Effector CD4-positive, alpha-beta T cell (primary cell): ENCODE measurements at places on chromosomes 3 and 15.

DNA sequence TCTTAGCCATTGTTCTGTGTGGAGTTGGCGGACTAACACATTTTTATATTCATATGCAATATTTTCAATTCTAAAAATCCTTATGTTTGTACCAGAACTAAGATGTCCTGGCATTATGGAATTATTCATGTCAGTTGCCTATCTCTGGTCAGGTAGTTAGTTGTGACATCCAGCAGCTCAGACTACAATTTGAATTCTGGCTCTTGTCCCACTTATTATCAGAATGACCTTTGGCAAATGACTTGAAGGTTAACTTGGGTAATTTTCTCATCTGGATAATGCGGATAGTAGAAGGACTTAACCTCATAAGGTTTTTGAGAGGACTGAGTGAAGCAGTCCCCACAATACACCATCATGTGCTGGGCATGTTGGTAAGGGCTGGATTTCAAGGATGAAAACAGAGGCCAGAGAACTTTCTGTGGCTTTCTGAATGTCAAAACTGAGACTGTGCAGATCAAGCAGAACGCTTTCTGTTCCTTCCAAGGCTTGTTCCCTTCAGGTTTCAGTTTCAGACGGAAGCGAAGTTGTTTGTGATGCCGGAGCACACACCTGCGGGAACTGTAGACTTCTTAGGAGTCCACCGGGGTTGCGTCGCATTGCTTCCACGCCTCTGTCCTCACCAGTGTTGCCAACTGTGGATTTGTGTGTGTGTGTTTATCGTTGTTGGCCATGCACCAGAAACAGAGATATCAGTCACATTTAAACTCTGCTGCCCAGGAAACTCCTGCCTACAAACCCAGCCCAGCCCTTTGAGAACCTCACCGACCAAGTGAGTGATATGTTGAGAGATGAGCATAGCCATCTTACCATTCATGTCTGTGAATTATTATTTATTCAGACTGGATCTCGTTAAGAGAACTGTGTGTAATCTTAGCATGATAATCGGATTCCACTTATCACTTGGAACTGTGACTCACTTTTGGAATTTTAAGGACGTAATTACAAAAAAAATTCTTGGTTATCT is 76.0 kb downstream of the PTPRG start:
- no peak for DNase-seq

DNA sequence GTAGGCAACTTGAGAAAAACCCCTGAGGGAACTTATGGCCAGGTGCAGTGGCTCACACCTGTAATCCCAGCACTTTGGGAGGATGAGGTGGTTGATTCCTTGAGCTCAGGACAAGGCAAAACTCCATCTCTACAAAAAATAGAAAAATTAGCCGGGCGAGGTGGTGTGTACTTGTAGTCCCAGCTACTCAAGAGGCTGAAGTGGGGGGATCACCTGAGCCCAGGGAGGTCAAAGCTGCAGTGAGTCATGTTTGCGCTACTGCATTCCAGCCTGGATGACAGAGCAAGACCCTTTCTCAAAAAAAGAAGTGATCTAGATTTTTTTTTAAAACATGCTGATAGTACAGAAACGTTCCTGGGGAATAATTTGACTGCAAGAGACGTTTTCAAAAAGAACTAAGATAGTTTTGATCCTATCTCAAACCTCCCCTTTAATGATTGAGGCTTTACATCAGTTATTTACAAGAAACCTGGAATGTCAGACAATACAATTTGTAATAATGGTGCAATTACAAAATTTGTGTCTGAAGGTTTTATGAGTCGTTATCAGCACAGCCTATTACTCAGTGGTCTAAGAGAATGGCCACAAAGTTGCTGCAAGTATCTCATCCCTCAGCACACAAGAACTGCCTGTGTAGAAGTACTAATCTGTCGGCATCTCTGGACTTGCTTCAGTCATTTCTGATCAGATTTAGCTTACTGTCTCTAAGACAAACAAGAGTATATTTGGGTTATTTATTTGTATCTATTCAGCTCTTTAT is 32.2 kb upstream of the KLHL25 start:
- DNase-seq = no peak

DNA sequence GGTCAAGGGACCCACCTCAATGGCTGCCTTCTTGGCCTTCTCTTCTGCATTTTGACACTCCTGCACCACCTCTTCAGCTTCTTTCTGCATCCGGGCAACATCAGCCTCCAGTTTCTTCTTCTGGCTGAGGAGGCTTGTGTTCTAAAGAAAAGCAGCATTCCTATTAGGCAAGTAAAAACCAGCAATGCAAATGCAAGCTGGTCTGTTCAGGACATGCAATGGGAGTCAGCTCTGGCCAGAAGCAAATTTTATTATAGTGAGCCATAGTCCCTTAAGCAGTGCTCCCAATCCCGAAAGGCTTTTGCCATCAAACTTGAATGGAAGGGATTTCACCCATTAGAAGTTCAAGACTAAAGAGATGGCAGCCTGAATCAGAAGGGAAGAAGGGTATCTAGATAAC is 97.7 kb downstream of the HHLA2 start:
- no peak for DNase-seq

DNA sequence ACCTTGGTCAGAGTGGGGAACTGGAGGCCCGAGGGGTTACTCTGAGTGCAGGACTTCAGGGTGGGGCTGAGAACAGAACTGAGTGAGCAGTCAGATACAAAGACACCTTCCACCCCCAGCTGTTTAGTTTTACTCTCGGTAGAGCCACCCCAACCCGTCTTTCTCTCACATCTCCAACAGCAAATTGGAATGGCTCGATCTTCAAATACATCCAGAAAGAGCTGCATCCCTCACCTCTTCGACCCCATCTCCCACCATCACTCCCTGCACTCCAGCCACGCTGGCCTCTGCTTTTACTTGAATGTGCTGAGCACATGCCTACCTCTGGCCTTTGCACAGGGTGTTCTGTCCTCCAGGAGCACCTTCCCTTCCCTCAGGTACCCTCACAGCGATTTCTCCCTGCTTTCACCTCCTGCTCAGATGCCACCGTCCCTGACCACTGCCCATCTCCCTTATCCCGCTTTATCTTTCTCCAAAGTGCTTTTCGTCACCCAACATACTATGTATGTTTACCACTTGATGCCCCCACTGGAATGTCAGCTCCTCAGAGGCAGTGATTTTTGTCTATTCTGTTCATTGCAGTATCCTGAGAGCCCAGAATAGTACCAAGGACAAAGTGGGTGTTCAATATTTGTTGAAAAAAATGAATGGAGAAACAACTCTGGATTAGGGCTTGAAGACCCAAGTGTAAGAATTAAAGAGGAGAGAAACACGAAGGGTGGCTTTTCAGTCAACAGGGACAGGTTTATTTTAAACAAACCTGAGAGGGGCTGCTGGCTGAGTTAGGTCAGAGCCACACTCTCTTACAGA is 4.4 kb downstream of the CHCHD4 start:
- DNase-seq = no peak

GRCh38 chr3:38003371-38003816 is 12.8 kb downstream of the VILL start:
- peak; percentile 38 for DNase-seq

- DNase-seq = no peak
Measured at GRCh38 chr3:150238995-150239619, 169.0 kb upstream of the TSC22D2 start.

- no peak for DNase-seq
Measured at GRCh38 chr3:32372213-32372490, 19.5 kb upstream of the CMTM7 start.

DNA sequence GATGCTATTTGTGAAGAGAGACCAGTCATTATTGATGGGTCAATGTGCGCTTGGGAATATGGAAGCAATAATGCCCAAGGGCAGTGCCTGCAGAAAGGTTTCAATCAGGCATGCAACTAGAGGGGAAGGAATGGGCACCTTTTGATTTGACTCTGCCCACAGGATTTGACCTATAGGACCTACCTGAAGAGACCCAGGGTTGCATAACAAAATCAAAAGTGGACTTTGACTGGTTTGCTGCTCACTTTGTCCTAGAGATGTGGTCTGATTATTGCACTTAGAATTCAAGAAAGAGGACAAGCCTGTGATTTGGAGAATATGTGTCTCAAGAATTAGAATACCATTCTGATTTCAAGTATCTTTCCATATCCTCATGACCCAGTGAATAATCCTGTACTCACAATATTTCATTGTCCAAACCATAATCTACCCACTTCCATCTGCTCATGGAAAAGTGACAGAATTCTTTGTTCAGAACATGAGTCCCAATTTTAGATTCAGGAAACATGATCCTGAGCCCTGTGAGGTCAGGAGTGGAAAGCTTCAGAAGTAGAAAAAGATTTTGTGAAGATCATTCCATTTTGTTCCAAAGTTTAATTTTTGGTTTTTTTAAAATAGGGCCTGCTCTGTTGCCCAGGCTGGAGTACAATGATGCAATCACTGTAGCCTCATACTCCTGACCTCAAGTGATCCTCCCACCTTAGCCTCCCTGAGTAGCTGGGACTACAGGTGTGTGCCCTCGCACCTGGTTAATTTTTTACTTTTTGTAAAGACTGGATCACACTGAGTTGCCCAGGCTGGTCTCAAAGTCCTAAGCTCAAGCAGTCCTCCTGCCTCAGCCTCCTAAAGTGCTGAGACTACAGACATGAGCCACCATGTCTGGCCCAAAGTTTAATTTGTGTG is 151.3 kb upstream of the NR2E3 start:
- no peak for DNase-seq

DNA sequence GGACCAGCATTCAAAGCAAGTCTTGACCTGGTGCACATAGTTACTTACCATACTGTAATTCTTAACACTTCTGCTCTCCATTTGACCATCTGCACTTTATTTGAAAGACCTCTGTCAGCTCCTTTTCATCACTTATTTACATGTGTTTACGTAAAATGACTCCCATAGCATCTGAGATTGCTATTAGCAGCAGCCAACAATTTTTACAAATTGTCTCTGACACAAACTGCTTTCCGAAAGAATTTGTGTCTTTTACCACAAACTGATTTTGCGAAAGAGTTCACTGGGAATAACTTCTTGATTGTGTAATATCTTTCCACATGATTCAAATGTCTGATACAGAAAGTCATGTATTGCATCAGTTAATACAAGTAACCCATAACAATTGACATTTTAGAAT is 144.1 kb upstream of the PEX5L start:
- DNase-seq = no peak

DNA sequence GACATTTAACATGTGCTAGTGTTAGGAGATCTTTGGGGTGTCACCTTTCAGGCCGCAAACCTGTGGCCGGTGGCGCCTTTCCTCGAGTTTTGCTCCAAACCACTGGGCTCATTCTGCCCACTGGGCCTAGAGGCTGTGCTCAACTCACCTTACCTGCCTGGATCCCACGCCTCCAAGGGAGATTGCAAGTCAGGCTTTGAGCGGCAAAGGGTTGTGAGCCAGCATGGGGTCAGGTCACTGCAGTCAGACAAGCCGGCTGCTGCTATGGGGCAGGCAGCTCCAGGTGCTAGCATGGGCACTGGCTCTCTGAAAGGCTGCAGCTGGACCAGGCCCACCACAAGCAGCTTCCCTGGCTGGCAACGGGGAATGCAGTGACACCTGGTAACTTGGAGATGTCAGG is 265.5 kb downstream of the ZBBX start:
- no peak for DNase-seq

- no peak for DNase-seq
Measured at GRCh38 chr15:29888646-29889045, 66.4 kb upstream of the TJP1 start.

DNA sequence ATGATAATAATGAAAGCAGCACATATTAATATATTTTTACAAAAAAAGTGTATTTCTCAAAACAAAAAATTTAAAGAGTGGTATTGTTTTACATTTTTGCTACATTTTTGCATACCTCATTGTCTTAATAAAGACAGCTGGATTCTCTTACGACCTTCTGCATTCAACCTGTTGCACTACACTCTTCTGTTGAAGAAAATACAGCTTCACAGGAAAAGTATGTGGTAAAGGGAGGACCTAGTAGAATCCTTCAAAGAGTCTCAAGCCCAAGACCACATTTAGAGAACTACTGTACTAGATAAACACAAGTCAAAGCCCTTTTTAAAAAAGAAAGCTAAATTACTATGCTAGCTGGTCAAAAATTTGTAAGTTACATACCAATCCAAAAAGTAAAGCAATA is 7.9 kb downstream of the ZNF280D start:
- DNase-seq = no peak
